Inflammatory macrophage treated with lipopolysaccharide for 1 hour (primary cell): ENCODE measurements at places on chromosomes 2 and 18.
A peak's percentile ranks its signal among the peaks of the same experiment; 100 is the strongest.

DNA sequence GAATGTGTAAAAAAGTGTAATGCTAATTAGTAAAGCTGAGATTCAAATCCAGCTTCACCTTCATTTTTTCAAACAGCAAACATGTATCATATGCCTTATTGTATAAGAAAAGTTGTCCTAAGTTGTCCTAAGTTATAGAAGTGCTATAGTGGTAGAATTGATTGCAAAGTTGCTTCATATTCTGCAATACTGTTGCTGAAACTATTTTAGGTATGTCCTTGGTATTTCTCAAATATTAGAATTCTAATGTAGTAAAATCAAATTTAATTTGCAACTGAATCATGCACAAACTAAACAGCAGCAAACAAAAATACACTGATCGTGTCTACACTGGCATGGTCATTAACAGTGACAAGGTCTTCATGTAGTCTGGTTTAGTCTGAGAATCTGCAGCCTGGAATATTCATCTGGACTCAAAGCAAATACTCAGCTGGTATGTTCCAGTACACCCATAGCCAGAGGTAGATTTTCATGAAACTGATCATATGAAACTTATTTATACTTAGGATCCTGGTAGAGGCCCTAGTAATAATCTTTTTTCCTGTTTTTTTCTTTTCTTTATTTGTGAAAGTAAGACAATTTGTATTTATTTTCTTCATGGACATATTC, 555.6 kb upstream of the ZEB2 start:
- DNase-seq = no peak

DNA sequence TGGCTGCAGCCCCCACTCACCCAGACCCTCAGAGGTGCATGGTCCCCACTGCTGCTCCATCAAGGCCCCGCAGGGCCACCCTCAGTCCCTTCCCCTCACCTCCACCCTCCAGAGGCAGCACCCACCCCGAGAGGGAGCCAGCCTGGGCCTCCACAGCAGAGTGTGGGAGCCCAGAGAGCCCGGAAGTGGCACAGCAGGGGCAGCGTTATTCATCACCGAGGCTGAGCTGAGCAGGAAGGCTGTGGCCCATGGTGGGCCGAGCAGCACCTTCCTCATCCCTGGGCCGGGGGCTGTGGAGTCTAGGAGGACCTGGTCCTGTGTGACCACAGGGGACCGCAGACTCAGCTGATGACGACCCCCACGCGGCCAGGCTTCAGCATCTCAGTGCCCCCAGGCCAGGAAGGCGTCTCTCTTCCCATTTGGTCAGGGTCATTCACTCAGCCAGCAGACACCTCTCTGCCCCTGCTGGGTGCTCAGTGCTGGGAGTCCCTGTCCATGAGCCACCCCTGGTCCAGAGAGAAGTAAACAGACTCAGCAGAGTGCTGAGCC, 258.1 kb downstream of the ATAD2B start:
- no peak for DNase-seq

GRCh38 chr18:7273301-7273921, 42.5 kb downstream of the LRRC30 start:
- DNase-seq = peak; percentile 94

DNA sequence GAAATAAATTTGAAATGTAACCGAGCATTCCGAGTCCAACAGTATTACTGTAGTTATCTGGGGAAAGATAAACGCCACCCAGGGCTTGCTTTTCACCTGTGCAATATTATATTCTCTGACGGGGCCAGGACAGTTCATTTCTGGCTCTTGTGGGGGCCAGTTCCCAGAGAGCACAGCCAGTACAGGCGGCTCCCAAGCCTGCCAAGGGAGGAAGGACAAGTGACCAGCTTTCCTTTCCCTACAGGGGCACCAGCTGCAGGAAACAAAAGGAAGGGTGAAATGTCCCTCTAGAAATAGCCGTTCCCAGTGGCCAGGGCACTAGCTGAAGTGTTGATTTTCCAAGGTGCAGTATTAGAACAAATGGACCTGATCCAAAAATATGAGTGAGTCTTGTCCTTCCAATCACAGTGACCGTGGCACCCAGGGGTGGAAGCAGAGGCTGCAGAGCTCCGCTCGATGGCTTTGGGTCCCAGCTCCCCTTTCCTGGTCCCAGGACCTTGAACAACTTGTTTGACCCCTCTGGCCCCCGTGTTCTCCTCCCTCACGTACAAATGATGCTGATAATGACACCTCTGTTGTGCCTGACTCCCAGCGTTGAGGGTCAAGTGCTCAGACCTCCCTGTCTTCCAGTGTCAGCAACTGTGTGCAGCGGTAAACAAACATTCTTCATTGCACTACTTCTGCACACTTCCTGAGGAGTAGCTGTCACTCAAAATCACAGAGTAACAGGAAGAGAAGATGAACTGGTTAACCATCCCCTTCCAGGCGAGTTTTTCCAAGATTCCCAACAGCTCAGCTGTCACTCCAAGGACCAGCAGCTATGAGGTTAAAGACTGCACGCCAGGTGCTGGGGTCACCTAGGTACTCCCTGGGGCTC, 40.9 kb downstream of the GYPC start:
- no peak for DNase-seq

GRCh38 chr2:71347517-71347916, 15.9 kb downstream of the ZNF638 start:
- no peak for DNase-seq

GRCh38 chr2:28185891-28186290, 206.8 kb upstream of the FOSL2 start:
- no peak for DNase-seq

DNA sequence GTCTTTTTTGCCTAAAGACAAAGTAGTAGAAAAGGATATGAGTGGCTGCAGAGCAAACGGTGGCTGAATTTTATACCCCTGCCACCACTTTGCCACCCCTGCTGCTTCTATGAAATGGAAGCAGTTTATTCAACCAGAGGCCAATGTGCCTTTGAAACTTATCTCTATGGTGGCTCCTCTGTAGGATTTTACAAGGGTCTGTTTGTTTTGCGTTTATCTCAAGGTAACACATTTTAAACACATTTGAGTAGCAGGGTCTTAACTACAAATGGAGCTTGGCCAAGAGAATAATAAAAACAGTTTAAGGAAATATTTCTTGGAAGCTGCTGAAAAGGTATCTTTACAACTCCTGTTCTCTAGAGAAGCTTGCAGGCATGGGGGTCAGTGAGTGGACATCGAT, 6.1 kb downstream of the ALLC start:
- no peak for DNase-seq

DNA sequence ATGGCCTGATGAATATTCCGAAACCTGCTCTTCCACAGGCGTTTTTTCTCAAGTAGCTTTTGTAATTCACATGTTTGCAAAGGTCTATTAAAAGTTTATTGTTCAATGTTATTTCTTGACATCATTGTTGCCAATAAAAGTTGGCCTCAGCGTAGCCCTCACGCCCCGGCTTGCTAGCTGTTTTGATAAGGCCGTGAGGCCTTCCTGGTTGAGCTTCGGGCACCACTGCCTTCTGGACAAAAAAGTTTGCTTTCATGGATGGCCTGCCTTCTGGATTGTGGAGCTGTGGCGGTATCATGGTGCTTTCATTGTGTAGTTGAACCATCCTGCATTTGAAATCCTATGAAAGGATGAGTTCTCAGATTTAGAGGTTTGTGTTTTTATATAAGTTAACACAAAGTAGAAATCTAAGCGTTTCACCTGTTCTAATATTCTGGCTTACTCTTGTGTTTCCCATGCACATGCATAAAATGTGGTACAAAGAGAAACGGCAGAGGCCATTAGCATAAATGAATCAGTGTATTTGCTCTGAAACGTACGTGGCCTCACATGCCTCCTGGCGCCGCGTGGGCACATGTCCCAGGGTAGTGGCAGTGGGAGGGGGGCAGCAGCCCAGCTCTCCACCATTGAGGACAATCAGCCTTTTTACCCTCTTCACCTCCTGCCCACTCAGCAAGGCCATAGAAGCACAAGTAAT, 134.5 kb downstream of the NCK2 start:
- no peak for DNase-seq

DNA sequence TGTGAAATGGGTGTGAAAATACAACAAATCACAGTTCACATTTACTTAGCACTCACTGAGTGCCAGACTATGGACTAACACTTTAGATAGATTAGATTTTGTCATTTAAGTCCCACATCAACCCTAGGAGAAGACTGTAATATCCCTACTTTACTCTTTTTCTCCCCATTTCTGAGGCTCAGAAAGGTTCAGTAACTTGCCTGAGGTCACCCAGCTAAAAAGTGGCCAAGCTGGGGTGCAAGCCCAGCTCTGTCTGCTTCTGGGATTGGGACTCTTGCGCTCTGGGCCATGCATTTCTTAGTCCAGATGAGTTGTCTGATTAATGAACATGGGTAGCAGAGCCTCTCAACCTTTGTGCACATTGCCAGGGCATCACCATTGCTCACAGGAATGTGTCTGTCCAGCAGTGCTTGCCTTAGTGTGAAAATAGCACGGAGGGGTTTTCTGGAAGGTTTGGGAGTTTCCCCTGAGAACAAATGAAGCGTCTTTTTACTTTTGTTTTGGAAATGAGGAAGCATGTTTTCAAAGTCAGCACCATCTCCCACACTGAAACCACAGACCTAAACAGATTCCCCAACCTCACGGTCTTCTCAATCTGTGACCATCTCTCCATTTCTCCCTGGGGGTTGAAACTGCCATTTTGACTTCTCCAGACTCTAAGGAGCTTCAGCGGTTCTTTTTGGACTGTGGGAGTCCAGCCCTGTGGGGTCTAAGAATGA, 31.9 kb downstream of the NRP2 start:
- DNase-seq = peak; percentile 98

GRCh38 chr18:23126376-23127056, 8.8 kb upstream of the CABLES1 start:
- peak; percentile 65 for DNase-seq

DNA sequence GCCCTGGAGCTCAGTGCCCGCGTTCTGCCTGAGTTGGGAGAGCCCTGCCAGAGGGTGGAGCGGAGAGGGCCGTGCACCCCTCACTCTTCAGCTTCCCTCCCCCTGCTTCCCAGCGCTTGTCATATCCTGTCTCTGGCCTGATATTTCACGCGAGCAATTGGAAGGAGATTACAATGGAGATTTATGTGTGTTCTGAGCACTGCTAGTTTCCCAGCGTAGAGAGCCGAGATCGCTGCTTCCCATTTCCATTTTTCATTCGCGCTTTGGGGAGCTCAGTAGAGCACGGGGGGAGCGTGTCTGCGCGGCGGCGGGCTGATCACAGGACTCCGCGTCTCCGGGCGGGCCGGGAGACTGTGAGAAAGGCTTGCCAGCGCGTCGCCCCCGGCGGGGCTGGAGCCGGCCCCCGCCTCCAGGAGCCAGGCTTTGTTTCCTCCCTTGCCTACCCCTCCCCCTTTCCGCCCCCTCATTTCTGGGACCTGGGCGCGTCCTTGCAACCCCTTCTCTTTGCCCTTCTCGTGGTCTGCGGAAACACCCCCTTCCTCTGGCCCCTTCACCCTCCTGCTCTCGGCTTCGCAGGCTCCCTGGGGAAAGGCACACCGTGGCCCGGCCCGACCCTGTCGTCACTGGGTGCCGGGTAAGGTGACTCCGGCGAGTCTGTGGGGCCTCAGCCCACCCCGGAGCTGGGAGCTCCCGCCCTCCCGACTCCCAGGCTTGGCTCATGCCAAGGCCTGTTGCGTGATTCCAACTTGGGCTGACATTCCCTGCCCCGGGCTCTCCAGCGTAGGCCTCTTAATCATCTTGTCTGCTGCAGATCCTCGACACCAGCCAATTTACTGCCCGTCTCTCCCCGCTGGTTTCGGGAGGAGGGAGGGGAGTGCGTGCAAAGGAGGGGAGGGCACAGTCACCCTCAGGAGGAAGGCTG, 5.8 kb downstream of the DLX2 start:
- DNase-seq = no peak

- DNase-seq = peak; percentile 52
Measured at GRCh38 chr18:74478880-74479279, 17.3 kb upstream of the CNDP2 start.

DNA sequence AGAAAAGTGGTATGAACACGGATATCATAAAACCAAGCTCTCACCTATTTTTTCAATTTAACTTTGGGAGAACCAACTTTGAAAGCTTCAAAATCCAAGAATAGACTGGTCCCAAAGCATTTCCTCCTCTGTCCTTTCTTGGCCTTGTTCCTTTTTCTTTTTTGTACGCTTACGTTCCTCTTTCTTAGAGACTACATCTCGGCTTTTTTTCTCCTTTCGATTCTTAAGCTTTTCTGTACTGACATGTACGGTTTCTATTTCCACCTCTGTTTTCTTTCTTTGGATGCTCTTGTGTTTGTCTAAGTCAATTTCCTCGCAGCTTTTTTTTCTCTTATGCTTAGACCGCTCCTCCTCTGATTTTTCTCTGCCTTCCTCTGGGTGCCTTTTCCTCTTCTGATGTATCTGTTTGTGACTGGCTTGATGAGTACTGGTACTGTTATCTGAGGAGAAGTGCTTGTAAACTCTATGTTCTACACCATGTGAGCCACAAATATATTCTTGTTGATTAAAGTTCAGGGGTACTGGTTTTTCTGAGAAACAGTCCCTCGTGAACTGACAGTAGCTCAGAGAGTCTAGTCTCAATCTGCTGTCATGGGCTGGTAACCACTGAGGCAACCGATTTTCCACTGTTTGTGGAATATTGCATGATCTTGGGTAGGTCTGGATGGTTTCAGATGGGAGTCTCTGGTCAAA, 11.5 kb upstream of the RNU2-63P start:
- DNase-seq = peak; percentile 60

- DNase-seq = peak; percentile 49
Measured at GRCh38 chr2:105235388-105236059, 6.0 kb upstream of the GPR45 start.

GRCh38 chr18:10519999-10520935, 5.6 kb upstream of the NAPG start:
- peak; percentile 68 for DNase-seq

GRCh38 chr2:26692897-26693849, 651 bp downstream of the KCNK3 start:
- DNase-seq = no peak

GRCh38 chr2:65165558-65165957, 35.7 kb upstream of the RAB1A start:
- DNase-seq = peak; percentile 76

DNA sequence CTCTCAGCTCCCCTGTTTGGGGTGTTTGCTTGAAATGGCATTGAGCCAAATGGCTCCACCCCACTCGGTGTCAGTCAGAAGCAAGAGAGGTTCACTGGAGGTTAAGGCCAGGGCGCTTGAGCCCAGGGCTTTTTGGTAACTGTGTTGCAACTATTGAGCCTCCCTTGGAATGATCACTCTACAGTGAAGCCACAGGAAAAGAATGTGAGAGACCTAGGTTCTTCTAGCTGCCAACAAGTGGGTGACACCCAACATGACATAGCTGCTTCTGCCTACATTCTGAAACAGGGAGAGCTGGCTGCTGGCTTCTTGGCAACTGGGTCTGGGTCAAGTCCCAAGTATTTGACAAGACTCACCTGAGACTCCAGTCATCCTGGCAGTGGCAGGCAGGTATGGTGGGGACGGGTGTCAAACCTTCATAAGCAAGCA, 7.1 kb upstream of the GRHL1 start:
- no peak for DNase-seq

GRCh38 chr2:1973636-1974035, 229.3 kb upstream of the PXDN start:
- no peak for DNase-seq

- DNase-seq = no peak
Measured at GRCh38 chr2:29390136-29390535, 274.9 kb downstream of the CLIP4 start.

GRCh38 chr2:104487366-104487765, 366.5 kb upstream of the POU3F3 start:
- peak; percentile 52 for DNase-seq

GRCh38 chr2:134245340-134245984, 8.4 kb upstream of the MGAT5 start:
- DNase-seq = peak; percentile 58
